Pons (tissue), 1 donor: ENCODE measurements at places on chromosomes 5 and 9.

DNA sequence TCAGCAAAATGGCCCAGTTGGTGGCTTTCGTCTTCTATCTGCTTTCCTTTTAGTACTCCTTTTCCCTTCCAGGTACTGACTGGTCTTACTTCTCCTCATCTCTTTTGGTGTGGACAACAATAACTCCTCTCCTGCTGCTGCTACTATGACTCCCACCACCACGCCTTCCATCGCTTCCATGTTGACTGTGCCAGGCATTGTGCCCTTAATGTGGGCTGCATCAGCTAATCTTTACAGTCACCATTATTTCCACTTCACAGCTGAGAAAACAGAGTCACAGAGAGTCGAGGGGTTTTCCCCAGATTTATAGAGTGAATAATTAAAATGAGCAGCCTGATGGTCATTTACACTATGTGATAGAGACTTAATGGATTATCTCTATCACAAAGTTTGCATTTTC, 184.9 kb upstream of the IL12B start:
- no peak for DNase-seq

DNA sequence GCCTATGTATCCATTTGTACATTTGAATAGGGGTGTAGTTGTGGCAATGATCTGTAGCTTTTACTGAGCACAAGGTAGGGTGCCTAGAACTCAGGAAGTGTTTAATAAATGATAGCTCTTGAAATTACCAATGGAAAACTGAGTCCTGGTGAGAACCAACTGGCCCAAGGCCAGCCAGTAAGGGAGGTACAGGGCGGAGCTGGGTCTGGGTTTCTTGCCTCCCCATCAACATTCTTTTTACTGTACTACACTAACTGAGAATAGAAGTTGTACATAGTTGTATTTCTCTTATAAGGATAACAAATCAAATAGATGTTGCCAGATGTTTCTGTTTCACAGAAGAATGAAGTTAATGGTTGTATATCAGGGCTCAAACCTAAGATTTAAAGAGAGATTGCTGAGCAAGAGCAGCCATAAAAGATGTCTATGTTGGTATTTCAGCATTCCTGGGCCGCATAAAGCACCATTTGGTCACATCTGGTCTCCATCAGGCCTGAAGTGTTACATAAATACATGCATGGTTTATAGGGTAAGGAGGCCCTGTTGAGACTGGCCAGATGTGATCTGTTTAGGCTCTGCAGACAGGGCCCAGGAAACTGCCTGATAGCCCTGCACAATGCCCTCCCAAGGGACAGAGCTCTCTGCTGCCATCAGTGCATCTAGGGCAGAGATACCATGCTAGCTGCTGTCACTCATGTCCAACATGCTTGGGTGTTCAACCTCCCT, 210.5 kb downstream of the NXNL2 start:
- DNase-seq: no peak

- no peak for DNase-seq
Observed at GRCh38 chr9:124784509-124784908, 7.6 kb downstream of the OLFML2A start.

GRCh38 chr9:137606005-137606621, 627 bp downstream of the ARRDC1 start:
- DNase-seq: no peak

GRCh38 chr5:176389135-176390123, 878 bp downstream of the HIGD2A start:
- no peak for DNase-seq

GRCh38 chr5:150195736-150196485, 6.0 kb downstream of the SLC6A7 start:
- DNase-seq: no peak

DNA sequence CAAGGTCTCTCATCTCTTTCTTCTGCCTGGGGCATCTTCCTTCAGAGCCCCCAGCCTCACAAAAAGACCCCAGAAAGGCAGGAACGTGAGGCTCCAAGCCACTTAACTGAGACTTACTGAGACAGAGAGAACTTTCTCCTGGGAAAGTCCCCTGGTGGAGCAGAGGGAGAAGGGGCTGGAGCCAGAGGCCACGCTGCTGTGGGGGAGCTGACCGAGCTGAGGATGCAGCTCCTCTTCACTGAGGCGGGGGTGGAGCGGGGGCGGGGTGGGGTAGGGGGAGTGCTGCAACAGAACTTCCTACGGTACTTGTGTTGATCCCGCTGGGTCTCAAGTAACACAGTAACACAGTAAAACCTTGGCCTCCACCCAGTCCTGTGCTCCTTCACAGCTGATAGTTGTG, 204.0 kb downstream of the FSTL4 start:
- DNase-seq: no peak

DNA sequence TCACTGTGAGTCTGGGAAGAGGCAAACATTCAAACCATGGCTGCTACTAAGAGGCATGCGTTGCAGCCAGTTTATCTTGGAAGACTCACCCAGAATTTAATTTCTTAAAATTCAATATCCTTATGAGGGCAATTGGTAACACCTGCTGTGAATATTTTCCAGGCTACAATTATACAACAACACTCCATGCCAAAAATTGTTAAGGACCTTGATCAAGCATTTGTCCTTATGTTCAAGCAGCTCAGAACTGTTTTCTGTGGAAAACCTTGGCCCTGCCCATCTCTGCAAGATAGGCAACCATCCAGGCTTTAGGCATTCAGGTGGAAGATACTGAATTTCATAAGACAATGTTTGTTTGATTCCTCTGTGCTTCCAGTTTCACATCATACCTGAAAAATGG, 327.8 kb downstream of the FBXL7 start:
- no peak for DNase-seq

GRCh38 chr5:21807953-21808352, 1045.2 kb downstream of the CDH12 start:
- no peak for DNase-seq

DNA sequence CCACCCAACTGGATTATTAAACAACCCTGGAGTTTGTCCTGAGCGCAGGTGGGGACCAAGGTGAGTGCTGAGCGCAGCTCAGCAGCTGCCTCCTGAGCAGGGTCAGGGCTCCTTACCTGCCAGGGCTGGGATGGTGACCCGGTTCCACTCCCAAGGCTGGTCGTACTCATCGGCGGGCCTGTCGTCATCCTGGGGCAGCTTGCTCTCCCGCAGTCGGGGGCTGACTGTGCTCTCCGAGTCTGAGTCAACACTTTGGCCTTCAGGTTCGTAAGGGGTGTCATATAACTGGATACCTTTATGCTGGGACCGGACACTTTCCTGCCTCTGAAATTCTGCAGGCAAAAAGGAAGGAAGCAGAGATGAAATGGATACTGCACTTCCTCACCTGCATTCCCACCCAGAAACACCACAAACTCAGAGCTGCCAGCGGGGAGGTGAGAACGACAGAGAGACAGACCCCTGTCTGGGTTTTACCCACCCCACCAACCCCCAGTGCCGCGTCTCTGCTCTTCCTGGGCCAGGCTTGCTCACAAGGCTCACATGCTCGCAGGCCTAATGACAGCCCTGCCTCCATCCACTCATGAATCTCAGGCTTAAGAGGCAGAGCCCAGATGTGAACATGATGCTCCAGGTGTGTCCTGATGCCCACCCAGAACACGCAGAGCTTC, 70.7 kb upstream of the SLC25A51 start:
- DNase-seq: no peak

- no peak for DNase-seq
Observed at GRCh38 chr5:146682899-146683532, 167.0 kb upstream of the GPR151 start.

GRCh38 chr5:41087461-41087860, 16.3 kb upstream of the MROH2B start:
- no peak for DNase-seq

DNA sequence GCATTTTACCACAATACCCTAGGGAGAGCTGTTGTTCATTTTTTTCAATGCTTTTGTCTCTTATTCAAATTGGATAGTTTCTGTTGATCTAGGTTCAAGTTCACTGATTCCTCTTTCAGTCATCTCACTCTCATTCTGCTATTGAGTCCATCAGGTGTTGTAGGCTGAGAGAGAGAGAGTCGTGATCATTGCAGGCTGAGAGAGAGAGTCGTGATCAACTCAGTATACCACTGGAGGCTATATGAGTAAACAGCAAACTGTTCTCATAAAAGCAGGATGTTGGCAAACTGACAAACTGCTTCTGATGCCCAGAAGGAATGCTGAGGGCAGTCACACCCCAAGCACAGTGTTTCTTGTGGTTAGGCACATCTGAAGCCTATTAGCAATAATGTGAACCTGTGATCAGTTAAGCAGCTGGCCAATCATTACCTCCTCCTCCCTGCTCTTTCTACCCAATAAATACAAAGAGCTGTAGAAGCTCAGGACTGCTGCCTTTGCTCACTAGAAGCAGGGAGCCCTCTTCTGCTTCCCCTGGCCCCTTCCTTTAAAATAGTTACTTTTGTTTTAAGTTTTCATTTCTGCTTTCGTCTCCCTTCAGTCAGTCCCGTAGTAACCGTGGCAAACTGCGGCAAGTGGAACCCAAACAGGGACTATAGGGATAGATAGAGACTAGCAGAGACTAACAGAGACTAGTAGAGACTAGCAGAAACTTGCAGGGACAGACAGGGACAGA, 476.1 kb upstream of the ACO1 start:
- DNase-seq: no peak

- no peak for DNase-seq
Observed at GRCh38 chr5:6791031-6791430, 77.8 kb downstream of the TENT4A start.

DNA sequence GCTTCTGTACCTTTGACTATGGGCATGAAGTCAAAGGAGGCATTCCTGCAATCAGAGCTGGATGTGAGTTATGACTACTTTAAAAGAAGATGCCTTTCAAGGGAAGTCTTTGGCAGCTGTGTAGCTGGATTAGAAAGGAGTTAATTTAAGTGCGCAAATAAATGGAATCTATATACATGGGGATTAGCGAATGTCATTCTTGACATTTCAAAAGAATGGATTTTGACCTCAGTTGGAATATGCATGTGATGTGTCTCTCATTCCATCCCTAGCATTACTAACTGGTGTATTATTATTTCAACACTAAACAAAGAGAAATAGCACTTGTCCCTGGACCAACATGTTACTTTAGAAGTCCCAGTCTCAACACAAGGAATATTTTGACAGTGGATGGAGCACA, 359.6 kb upstream of the SLC24A2 start:
- DNase-seq: no peak

GRCh38 chr9:117733465-117733864, 29.3 kb downstream of the TLR4 start:
- DNase-seq: no peak

- no peak for DNase-seq
Observed at GRCh38 chr9:89022001-89022759, 30.9 kb downstream of the S1PR3 start.

DNA sequence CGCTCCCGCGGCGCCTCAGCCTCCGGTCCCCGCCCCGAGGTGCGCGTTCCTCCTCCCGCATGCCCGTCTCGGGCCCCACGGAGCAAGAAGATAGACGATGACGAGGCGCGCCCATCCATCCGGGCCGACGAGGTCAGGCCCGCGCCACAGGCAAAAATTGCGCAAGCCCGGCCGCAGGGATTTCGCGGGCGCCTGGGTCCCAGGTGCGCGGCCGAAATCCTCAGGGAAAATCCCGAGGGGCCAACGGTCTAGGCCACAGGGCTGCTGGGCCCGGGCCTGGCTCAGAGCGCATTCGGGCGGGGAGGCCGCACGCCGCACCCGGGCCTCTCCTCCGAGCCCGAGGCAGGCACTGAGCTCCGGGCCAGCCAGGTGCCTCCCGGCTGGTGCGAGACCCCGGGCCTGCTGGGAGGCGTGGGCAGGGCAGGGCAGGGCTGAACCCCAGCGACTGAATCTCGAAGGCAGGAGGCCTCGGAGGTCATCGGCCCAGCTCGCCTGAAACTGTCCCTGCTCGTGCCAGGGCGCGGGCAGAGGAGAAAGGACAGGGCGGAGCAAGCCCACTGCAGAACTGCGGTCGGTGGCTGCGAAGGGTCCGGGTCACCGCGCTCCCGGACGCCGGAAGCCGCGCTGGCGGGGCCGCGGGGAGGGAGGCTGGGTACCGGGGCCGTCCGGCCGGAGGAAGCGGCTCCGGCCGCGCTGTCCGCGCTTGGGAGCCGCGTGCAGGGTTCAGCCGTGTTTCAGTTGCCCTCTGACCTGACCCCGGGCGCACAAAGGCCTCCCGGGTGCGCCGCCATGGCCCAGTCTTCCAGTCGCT, 66.8 kb downstream of the FOXD1 start:
- DNase-seq: no peak

GRCh38 chr9:125477089-125477544, 215.5 kb downstream of the GAPVD1 start:
- DNase-seq: no peak

DNA sequence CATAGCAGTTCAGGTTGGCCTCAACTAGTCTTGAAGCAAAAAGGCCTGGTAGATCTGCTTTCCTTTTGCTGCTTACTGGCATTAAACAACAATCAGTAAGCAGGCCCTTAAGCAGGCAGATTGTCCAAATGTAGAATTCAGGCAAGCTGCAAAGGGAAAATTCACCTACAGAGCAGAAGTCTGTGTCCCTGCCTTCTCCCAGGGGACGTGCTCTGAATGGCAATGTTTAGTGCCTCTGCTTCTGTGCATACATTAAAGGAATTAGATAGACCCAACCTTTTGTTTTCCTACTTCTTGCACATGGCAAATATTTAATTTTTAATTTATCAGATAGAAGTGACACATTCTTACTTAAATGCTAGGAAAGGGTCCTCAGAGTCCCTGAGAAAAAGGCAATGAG, 328.8 kb upstream of the PIK3R1 start:
- no peak for DNase-seq
